GM04504 (cell line): ENCODE measurements at places on chromosomes 4 and X.
A peak's percentile ranks its signal among the peaks of the same experiment; 100 is the strongest.

DNA sequence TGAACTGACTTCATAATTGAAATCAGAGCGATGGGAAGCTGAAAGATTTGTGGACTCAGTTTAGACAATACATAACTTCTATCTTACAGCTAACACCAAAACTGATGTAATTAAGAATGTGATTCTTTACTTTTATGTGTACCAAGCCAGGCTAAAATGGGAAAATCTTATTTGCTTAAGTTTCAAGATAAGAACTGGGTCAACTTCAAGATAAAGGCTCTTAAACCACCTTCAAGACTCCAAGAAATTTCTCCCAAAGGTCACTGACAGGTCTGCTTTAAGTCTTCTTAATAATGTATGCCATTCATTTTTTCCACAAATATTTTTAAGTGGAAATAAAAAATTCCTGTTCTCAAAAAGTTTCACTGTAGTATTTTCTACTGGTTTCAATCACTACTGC, 55.5 kb downstream of the DDX60 start:
- DNase-seq = no peak

GRCh38 chr4:125486351-125486750, 171.6 kb downstream of the FAT4 start:
- no peak for DNase-seq

- DNase-seq = peak; percentile 25
Observed at GRCh38 chrX:74536152-74536831, 78.1 kb downstream of the RLIM start.

DNA sequence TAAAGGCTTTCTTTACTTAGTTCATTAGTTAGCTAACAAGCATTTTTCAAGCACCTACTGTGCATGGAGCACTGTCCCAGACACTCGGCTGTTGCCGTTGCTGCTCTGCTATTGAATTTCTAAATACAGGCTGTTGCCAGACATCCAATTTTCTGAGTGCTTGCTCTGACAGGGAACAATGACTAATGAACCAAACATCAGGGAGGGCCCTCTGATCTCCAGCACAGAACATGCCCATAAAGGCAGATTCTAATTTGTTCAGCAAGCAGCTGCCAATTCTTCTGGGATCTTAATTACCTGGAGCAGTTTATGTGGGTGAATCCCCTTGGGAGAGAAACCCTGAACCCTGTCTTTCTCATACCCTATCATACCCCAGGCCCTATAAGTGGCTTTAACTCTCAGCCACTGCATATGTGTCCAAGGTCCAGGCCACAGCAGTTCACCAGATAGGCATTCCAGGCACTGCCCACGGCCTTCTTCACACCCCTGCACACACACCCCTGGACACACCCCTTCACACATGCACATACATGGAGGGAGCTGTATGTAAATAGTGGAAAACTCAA, 27.9 kb downstream of the TSC22D3 start:
- DNase-seq = no peak

DNA sequence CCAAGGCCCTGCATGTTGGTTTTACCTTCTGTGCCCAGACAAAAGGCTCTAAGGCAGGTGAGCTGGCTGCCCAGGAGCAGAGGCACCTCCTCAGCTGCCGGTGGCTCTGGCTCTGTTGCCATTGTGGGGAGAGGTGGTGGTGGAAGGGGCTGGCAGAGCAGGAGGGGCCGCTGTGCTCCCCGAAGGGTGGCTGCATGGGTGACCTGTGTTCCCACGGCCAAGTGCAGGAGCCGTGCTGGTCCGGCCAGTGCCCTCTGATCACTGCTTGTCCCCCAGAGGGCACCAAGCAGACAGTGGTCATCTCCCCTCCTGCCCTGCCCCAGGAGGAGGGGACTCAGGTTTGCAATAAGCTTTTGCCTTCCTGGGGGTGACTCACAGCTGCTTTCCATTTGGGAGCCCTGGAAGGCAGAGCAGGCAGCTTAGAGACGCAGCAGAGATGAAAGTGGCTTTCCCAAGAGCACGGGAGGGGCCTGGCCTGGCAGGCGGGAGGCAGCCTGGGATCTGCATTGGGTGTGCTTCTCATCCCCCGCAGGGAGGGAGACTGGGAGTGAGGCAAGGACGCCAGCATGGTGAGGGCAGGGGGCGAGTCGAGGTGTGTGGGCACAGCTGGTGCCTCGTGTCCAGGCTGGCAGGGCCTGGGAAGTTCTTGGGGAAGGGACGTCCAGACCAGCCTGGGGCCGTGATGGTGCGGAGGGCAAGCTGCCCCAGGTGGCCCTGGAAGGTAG, 28.7 kb downstream of the DOK7 start:
- DNase-seq = peak; percentile 24

- DNase-seq = no peak
Observed at GRCh38 chr4:10524196-10524833, 67.1 kb upstream of the ZNF518B start.

- no peak for DNase-seq
Observed at GRCh38 chr4:171954650-171955049, 141.4 kb downstream of the GALNTL6 start.

- no peak for DNase-seq
Observed at GRCh38 chrX:20270562-20270890, 3.8 kb upstream of the RPS6KA3 start.

DNA sequence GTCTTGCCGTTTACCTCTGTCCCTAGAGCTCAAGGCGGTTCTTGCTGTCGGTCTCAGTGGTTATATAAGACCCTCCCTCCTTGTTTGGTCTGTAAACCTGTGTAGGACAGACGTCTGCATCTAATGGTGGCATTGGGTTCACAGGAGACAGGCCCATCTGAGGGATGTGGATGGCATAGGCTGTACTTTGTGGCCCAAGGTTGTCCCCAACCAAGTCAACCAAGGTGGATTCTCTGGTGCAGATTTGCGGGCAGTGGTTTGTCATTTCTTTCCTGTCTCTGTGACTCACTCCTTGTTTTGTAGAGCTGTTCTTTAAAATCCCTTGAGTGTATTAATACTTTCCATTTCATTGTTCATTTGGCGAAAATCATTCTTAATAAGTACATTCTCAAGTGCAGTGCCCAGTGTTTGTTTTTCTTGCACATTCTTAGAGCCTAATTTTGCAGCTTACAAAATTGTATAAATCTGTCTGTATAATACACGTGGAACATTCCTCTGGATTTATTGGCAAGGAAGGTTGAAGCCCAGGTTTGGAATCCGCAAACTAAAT, 68.0 kb upstream of the TLR2 start:
- DNase-seq = no peak

DNA sequence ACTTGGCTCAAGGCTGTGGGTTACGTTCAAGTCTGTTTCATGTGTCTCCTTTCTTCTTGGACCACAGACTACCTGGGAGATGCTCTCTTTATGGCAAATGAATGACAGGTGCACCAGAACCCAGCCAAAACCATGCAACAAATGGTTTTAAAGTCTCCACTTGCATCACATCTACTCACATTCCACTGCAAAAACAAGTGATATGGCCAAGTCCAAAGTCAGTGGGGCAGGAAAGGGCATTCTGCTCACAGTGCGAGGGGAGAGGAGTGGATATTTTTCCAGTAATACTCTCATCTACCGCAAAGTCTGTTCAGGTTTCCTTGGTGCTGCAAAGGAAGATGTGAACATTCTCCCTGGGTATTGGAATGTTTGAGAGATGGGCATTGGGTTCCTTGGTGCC, 120.5 kb downstream of the UCHL1 start:
- DNase-seq = no peak

DNA sequence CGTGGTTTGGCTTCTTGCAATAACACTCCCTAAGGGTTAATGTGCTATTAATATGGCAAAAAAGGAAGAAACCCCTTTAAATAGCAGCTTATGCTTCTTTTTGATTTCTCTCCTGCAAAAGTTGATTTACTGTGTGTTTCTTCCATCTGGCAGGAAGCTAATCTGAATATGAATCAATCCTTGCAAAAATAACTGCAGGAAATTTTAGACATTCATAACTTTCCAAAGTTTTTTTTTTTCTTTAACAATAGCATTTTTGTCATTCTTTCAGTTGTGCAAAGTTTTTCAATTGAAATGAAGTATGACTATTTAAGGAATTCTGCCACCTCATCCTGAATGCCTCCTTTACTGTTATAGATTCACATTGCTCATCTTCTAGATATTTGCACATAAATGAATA, 115.6 kb downstream of the SPANXA1 start:
- DNase-seq = peak; percentile 57

DNA sequence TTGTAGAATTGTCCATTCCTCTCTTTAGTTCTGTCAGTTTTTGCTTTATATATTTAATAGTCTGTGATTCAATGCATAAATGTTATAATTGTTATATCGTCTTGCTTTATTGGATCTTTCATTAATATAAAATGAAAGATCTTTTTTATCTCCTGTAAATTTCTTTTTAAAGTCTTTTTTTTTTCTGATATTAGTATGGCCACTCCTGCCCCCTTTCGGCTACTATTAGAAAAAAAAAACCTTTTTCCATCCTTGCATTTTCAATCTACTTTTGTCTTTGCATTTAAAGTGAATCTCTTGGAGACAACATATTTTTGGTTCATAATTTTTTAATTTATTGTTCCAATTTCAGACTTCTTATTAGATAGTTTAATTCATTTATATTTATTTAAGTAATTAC, 677.4 kb upstream of the NDST4 start:
- DNase-seq = no peak

- DNase-seq = no peak
Observed at GRCh38 chr4:135249024-135249423, 1047.4 kb upstream of the PABPC4L start.

- DNase-seq = no peak
Observed at GRCh38 chr4:22019676-22020075, 71.1 kb upstream of the KCNIP4 start.

- DNase-seq = no peak
Observed at GRCh38 chr4:156705311-156705710, 266.3 kb downstream of the PDGFC start.

- DNase-seq = no peak
Observed at GRCh38 chr4:1767770-1768366, 25.2 kb upstream of the FGFR3 start.

- peak; percentile 28 for DNase-seq
Observed at GRCh38 chr4:81040012-81040659, 9.6 kb downstream of the BMP3 start.

- no peak for DNase-seq
Observed at GRCh38 chr4:116438981-116439729, 646.2 kb downstream of the TRAM1L1 start.

- no peak for DNase-seq
Observed at GRCh38 chr4:82587826-82588540, 26.2 kb upstream of the TMEM150C start.

DNA sequence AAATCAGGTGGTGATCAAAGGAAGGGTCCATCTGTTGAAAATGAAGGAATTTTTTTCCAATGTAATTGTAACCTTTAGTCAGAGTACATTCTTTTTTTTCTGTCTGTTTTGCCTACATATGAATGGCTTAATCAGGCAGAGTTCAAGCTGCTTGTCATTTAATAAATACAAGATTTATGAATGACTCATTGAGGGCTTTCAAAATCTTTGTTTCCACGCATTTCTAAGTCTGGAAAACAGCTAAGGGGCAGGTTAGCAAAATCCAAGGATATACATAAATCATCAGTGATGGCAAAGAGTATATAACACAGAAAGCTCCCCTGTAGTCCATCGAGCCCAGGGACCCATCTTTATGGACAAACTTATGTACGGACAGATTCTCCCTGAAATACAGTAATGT, 1.8 kb downstream of the CA5B start:
- no peak for DNase-seq

GRCh38 chr4:79253924-79254323, 71.9 kb downstream of the NAA11 start:
- no peak for DNase-seq

GRCh38 chr4:91426725-91427124, 877.0 kb upstream of the GRID2 start:
- DNase-seq = no peak

DNA sequence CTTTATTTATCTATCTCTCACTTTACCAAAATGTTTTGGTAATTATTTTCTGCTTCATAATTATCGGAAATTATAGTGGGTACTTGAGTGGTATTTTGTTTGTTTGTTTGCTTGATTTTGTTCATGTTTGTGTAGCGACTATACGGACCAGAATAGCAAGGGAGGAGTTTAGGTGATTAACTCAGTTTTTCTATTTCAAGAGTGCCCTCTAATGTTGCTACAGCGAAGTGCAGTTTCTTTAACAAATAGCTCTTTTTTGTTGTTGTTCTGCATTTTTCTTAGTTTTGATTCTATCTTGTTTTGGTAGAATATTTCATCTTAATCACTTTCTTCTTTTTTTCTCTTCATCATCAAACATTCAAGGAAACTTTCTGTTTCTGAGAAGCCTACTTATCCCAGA, 40.8 kb upstream of the QRFPR start:
- DNase-seq = no peak

DNA sequence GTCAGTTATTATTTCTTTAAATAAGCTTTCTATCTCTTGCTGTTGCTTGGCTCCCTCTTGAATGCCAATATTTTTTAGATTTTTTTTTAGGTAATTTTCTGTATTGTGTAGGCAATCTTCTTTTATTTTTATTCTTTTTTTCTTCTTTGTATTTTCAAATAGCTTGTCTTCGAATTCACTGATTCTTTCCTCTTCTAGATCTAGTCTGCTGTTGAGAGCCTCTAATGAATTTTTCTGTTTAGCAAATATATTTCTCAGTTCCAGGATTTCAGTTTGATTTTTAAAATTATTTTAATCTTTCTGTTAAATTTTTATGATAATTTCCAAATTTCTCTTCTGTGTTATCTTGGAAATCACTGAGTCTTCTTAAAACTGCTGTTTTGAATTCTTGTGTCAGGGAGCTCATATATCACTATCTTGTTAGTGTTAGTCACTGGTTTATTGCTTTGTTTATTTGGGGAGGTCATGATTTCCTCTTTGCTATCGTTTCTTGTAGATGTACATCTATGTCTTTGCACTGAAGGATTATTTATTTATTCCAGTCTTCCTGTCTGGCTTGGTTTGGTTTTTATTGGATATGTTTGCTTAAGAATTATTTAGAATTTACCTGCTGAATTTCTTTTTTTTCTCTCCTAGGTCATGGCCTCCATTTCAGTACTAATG, 39.9 kb upstream of the GPRIN3 start:
- no peak for DNase-seq

- no peak for DNase-seq
Observed at GRCh38 chr4:172900900-172901299, 267.7 kb upstream of the GALNT7 start.

- no peak for DNase-seq
Observed at GRCh38 chr4:26074712-26075430, 160.9 kb downstream of the SMIM20 start.

DNA sequence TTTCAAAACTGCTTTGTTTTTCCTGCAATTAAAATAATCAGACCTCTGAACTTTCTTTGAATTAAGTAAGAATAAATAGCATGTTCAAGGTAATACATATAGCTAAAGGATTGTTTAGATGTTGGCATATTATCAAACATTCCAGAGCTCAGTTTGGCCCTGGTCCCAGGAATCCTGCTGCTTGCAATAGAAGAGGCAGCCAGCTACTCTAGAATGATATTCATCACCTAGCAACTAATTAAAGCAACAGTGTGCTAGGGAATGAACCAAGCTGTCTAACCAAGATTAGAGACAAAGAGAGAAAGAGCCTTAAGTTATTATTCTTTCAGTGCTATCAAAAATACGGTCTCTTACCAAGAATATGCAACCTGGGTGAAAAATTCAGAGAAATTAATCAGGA, 460.9 kb downstream of the GABRG1 start:
- DNase-seq = no peak

GRCh38 chr4:152525878-152526277, 10.0 kb downstream of the FBXW7 start:
- DNase-seq = no peak

GRCh38 chrX:14398725-14399124, 130.6 kb upstream of the GLRA2 start:
- DNase-seq = peak; percentile 65
